ENCODE measurements at places on chromosomes 1 and 21.

DNA sequence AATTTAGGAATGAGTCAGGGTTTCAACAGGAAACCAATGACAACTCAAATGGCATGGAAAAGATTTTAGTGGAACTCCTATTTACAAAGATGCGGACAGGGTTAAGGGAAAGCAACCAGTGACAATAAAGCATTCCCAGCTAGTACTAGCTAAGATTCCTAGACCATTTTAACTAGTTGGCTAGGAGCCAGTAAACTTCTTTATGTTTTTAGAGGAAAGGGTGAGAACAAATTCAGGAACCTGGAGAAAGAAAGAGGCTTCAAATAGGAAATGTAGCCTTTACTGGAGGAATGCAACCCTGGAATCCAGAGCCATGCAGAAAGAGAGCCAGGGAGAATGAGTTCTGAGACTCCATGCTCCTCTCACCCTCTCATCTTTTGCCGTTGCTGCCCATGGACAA is 416.6 kb downstream of the KCTD3 start:
- no peak for DNase-seq

- no peak for DNase-seq
Measured at GRCh38 chr1:22496536-22497160, 45.0 kb downstream of the ZBTB40 start.

- no peak for DNase-seq
Measured at GRCh38 chr1:110060034-110060661, 10.3 kb downstream of the ALX3 start.

DNA sequence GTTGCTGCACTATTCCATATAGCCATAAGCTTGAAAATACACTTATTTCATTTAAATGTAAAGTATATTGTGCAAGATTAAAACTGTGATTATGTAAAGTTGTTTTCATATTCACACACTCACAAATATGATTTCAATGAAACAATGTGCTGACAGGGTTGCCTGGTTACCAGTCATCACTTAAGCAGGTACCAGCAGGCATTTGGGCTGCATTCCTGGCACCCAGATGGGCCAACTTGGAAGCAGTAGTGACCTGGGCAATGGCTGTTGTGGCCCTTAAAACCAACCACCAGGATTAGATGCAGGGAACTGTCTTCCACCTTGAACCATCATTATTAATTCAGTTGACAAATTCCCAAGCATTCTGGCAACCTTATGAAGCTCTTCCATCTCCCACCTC is 45.0 kb upstream of the RASAL2 start:
- no peak for DNase-seq

- no peak for DNase-seq
Measured at GRCh38 chr1:43722810-43723209, 15.5 kb downstream of the ST3GAL3 start.

- no peak for DNase-seq
Measured at GRCh38 chr1:8604041-8604945, 213.1 kb downstream of the RERE start.

GRCh38 chr21:14414932-14415508 is 32.1 kb upstream of the HSPA13 start:
- DNase-seq, result no peak

DNA sequence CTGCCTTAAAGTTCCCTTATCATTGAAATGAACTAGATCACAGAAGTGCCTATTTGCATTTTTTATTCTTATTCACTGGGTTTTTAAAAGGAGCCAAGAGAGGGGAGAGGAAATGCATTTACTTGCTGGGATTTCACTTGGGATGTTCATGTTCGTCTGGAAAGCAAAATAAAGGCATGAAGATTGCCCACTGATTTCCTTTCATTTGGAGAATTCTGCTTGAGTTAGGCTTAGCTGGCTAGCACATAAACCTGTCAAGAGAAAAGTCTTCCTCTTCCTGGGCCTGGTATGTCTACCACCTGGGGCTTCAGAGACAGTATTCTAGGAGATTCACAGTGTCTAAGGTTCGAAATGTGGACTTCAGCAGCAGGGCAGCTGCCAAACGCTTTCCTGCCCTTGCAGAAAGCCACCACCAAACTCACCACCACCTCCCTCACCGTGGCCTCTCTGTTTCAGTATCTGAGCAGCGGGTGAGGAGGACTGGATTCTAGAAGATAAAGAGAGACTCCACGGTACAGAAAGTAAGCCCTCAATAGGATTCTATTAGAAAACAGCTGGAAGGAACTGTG is 44.5 kb downstream of the HIVEP3 start:
- DNase-seq, result no peak

DNA sequence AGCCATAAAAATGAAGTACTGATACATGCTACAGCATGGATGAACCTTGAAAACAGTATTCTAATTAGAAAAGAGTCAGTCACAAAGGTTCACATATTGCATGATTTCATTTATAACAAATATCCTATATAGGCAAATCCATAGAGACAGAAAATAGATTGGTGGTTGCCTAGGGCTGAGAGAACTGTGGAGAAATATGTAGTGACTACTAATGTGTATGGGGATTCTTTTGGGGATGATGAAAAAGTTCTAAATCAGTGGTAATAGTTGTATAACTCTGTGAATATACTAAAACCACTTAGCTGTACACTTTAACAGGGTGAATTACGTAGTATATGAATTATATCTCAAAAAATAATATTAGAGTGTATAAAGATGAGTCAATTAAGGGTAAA is 45.8 kb downstream of the RNF115 start:
- no peak for DNase-seq

GRCh38 chr1:67226688-67227087 is 60.4 kb downstream of the IL23R start:
- no peak for DNase-seq

DNA sequence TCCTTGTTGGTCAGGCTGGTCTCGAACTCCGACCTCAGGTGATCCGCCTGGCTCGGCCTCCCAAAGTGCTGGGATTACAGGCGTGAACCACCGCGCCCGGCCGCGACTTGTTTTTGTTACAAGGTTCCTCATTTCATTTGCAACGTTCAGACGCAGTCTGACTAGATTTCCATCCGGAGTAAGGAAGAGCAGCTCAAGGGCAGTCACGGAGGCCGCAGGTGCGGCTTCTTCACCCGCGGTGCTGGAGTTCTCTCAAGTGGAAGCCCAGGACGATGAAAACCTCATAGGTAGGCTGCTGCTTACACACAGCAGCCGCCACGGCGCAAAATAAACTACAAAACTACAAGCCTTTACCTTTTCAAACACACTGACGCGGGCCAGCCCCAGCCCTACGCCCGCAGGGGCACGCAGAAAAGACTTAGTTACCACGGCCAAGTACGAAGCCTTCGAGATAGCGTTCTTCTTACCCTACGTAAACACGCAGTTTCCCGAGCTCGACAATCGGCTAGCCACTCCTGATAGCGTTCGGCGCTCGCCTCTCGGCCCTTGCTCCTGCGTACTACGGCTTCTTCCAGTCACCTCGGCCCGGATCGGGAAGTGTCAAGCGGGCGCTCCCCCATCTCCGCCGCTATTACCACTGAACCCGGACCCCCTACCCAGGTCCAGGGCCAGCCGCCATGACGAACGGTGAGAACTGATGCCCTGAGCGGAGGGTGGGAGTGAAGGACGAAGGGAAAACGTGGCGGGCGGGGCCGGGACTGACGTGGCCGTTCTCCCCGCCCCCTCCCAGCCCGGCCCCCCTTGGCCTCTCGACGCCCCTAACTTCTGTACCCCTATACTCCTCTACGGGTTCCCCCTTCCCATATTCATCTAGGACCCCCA is at the start of gene TMEM167B:
TSS of gene TMEM167B (plus strand) at position 569 of the 882 bp plus-strand sequence. CDS start at position 678, 109 bp downstream.
- peak; percentile 59 for DNase-seq

GRCh38 chr1:2046953-2047748 is 3.1 kb upstream of the PRKCZ start:
- DNase-seq, result no peak

GRCh38 chr21:34313116-34313515 is 50.7 kb upstream of the KCNE2 start:
- no peak for DNase-seq

- DNase-seq, result no peak
Measured at GRCh38 chr1:229254910-229255541, 15.9 kb upstream of the RAB4A start.

GRCh38 chr1:33284049-33284448 is 27.8 kb downstream of the ZNF362 start:
- DNase-seq, result no peak

GRCh38 chr1:231938211-231938610 is 311.6 kb downstream of the DISC1 start:
- no peak for DNase-seq

DNA sequence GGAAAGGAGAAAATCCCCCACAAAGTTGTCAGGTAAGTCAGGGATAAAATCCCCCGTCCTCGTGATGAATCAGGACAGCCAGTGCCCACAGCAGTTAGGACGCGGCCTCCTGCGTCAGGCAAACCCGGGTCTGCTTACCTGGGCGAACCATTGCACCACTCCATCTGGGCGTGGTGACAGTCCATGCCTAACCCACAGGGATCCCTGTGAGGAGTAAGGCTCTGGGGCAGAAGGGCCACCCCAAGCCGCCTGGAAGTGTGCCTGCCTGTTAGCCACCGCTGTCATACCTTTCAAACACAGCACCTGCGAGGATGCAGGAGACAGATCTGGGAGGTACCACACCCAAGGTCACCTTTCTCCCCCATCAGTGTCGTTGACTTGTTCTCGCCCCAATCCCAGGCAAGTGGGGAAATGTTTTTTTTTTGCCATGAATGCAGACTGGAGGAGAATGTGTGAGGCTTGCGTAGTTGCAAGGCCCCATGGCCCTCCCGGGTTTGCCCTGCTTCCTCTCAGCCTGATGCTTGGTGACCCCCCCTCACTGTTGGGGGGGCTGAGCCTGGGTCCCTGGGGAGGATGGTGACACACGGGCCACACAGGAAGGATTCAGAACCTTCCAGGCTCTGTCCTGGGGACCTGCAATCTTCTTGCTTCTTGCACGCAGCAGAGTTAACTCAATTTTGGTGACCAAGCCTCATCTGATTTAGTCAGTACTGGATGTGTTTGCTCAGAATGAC is 107.0 kb downstream of the PGBD5 start:
- no peak for DNase-seq

DNA sequence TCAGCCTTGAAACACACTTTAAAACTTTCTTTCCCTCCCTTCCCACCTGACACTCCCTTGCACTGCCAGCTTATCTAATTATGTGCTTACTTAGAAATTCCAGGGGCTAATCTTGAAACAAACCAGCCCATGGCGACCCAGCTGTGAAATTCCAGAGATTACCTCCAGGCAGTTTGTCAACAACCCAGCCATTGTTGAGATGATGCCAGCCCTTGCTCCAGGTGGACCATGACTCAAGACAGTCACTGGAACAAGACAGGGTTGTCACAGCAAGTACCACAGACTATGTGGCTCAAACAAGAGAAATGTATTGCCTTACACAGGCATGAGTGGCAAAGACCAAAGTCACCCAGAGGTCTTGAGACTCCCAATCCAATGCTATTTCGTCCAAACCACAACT is 7.9 kb downstream of the FYB2 start:
- DNase-seq, result no peak

DNA sequence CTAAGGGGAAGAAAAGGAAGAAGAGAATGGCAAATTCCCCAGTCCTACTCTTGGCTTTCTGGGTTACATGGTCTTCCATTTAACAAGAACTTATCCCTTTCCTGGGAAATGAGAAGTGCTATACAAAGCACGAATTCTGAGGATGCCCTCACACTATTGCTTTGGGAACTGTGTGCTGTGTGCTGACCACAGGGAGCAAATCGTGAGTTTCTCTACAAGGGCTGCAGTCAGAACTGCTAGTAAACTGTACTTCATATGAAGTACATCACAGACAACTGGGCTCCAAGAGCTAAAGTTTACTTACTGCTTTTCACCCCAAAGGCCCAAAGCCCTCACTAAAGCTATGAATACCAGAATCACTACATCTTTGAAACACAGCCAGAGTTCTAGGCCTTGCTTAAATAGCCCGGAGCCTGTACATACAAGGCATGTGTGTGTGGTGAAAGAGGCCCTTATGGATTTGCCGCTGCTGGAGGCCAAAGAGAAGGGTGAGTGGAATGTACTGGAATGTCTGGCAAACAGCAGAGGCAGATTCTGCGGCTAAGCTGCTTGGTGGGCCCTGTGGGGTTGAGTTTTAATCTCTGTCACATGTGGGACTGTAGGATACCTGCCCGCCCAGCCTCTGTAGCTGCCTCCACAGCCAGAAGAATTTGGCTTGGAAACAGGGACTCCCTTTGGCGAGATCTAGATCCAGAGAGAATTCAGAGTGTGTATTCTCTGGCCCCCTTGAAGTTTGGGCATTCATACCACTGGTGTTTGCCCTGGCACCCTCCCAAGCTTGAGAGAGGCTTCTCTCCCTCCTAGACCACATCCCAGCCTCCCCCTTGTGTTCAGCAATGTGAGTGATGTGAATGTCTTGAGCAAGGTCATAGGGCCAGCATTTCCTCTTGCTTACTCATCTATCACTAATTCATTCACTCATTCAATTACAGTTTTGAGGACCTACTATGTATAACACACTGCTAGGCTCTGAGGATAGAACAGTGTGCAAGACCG is 21.9 kb upstream of the TRIM67 start:
- no peak for DNase-seq

GRCh38 chr1:215636258-215636965 is 69.3 kb downstream of the KCTD3 start:
- DNase-seq, result no peak

DNA sequence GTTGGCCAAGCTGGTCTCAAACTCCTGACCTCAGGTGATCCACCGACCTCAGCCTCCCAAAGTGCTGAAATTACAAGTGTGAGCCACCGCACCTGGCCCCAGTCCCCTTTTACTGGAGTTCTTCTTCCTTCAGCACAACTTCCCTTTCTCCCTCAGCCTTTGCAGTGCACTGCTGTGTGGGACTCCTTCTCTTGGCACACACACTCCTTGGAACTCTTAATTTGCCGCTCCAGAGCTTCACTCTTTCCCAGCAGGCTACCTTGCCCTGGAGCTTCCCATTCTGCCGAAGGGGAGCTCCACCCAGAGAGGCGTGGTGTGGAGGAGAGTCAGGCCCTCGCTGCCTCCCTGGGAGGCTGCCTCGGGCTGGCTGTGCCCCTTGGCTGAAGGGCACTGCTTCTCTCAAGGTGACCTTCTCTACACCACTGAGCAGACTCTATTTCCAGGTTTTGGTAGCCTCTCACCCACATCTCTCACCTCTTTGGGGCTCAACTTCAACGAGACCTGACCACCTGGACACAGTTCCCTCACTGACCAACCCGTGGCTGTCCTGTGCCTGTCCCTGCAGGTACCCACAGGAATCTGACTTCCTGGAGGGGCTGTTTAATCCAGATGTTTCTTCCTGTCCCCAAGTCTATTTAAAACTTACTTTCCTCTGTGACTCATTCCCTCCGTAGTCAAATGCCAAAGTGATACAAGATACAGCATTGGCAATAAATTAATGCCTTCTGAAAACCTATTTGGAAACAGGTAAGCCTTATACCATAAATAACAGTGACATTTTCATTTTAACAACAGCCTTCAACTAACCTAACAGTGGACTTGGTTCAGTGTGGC is 227.3 kb upstream of the KIAA0040 start:
- no peak for DNase-seq

- DNase-seq, result no peak
Measured at GRCh38 chr1:199983531-199983930, 44.0 kb upstream of the NR5A2 start.

All from activated gamma-delta T cell (primary cell).